HL-60 (cell line): ENCODE measurements at places on chromosomes 4 and X.
A peak's percentile ranks its signal among the peaks of the same experiment; 100 is the strongest.

- no peak for DNase-seq
Observed at GRCh38 chr4:81516241-81516640, 44.5 kb upstream of the RASGEF1B start.

DNA sequence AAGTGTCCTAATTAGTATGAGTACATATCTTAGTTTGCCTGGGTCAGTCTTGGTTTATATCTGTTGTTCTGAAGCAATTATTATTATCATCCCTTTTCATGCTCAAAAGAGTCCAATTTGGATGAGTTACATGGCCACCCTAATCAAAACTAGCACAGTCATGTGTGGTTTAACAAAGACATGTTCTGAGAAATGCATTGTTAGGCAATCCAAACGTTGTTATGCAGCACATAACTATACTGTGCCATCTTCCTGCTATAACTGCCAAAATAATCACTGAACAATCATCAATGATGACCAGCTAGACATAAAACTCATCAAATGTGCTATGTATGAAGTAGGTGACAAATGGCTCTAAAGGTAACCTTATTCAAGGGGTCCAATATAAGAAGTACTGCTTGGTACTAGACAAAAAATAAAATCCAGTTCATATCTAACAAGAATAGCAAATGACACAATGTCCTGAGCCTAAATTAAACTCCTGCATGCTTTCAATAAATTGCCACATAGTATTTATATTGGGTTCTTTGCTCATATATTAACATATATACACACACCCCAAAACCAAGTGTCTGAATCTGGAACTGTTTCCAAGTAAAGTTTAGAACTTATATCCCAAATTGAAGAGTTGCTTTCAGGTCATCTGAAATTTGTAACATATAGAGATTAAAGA, 41.9 kb downstream of the CNOT6L start:
- DNase-seq = no peak

DNA sequence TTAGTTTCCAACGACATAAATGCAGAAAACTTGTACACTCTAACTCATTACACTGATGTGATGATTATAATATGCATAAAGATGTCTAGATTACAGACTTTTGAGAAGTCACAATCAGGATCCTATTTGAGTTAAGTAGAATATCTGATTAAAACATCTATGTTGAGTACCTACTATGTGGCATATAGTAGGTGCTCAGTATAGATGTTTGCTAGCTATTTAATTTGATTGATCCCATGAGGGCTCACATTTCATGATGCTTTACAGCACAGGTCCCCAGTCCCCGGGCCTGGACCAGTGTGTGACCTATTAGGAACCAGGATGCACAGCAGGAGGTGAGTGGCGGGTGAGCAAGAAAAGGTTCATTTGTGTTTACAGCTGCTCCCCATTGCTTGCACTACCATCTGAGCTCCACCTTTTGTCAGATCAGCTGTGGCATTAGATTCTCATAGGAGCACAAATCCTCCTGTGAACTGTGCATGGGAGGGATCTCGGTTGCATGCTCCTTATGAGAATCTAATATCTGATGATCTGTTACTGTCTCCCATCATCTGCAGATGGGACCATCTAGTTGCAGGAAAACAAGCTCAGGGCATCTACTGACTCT, 33.0 kb upstream of the CXCL8 start:
- DNase-seq = no peak

- no peak for DNase-seq
Observed at GRCh38 chrX:46208225-46208854, 336.9 kb downstream of the ZNF674 start.

DNA sequence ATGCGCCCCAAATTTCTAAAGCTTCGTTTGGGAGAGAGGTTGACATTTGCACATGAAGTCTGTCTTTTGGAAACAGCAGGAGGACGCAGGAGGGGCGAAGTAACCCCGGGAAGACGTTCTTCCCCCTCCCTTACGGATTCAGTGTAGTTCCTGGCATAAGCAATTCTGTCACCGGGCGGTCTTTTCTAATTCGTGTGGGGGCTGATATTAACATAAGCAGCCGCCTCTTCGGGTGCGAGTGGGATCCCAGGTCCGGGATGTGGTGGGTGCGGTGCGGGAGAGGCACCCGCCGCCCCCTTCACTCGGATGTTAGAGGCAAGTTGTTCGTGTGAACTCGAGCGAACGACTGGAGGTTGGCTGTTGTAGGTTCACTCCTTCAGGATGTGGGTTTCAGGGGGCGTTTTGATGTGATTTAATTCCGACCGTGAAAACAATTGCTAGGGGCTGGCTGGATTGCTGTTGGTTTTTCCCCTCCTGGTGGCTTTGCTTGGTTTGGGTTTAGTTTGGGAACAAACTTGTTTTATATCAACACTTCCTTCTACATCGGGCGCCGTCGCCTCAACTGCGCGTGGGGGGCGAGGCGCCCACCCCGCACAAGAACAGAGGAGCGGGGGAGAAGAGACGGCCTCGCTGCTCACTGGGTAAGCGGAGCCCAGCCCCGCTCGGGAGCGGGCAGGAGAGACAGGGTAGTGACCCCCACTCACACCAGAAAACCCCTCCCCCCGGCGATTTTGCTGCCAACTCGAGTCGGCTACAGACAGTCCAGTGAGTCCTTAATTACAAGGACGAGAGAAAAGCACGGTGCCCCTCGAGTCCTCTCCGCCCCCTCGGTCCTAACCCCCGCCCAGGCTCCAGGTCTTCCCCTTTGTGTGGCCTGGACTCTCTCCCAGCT, 2.9 kb upstream of the LEF1 start:
- DNase-seq = no peak

GRCh38 chrX:19592952-19593351, 77.6 kb upstream of the MAP3K15 start:
- DNase-seq = no peak

DNA sequence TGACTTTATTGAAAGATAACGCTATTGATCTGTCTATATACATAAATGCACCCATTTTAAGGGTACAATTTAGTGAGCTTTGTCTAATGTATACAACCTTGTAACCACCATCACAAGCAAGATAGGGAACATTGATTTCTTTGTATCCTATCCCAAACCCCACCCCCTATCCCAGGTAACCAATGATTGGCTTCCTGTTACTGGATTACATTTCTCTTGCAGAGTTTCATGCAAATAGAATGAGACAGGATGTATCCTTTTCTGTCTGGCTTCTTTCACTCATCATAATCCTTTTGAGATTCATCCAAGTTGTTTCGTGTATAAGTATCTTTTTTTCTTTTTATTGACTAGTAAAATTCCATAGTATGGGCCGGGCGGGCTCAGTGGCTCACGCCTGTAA, 1.6 kb upstream of the GRIPAP1 start:
- no peak for DNase-seq

DNA sequence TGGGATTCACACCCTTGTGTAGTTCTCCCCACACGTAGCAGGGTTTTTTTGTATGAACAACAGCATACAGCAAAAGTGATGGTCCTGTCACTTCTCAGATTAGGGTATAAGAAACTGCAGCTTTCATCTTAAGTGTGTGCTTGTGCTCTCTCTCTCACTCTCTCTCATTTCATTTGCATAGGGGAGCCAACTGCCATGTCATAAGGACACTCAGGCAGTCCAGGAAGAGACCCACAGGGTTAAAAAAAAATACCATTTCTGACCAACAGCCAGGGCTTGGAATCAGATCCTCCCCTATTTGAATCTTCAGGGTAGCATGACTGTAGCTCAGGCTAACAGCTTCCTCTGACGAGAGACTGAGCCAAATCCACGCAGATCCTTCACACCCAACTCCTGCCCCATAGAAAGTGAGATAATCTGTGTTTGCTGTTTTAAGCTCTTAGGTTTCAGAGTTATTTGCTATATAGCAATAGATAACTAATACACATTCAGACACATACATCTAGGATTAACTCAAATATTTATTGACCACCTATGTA, 331.2 kb downstream of the PAPSS1 start:
- DNase-seq = no peak

GRCh38 chrX:29851857-29852605, 363.3 kb upstream of the MAGEB2 start:
- no peak for DNase-seq

DNA sequence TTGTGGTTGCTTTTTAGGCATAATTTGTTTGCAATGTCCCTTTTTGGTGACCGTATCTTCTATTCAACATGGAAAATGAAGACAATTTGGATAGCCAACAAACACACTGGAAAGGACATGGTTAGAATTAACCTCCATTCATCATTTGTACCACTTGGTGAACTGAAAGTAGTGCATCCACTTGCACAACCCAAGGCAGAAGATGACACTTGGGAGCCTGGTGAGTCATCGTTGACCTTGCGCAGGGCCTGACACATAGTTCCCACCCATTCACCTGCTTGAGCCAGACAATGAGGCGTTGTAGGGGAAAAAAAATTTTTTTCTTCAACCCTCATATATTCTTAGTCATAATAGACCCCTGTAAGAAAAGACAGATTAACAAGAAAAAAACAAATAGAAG, 32.4 kb downstream of the EGF start:
- peak; percentile 64 for DNase-seq

DNA sequence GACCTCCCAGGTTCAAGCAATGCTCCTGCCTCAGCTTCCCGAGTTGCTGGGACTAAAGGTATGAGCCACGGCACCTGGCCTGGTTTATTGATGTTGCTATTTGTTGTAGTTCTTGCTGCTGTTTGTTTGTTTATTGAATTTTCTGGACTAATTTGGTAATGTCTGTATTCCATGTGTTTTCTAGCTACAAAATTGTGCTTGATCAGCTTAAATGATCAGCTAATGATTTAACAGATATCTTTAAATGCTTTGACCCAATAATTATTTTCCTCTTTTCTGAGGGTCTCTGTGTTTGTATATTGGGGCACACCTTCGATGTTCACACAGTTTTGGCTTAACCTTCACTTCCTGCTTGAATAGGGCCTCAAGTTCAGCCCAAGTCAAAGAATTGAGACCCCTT, 488.1 kb upstream of the HTR2C start:
- no peak for DNase-seq
